ENCODE measurements at places on chromosomes 12 and 14.
A peak's percentile ranks its signal among the peaks of the same experiment; 100 is the strongest.

GRCh38 chr12:127414636-127415035 lies 852.3 kb upstream of the TMEM132C start:
- DNase-seq: no peak

DNA sequence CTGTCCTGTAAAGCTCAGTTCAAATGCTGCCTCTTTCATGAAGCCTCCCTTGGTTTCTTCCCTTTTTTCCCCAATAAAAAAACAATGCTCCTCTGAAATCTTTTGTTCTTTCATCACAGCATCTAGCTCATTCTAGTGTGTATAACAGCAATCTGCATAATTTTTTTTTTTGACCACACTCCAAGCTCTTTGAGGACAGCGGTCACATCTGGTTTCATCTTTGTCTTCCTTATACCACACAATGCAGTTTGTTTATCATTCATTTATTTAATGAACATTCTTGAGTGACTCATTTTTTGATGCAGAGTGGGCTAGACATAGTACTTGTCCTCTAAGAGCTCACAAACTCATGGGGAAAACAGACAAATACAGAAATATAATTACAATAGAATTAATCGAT lies 7.3 kb downstream of the GNG2 start:
- peak; percentile 39 for DNase-seq

DNA sequence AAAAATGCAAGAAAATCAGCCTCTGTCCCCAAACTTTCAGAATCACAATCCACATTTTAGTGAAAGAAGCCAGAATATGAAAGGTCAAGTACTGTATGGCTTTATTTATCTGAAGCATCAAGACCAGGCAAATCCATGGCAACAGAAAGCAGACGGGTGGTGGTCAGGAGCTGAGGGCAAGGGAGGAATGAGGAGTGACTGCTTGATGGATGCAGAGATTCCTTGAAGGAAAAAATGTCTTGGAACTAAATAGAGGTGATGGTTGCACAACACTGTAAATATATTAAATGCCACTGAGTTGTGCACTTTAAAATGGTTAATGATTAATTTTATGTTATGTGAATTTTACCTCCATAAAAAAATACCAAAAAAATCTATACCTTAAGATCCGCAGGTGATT lies 165.1 kb downstream of the GXYLT1 start:
- no peak for DNase-seq

- DNase-seq: no peak
These were observed 6.7 kb downstream of the GLTP start for GRCh38 chr12:109873653-109874052.

- no peak for DNase-seq
These were observed 93.9 kb downstream of the DAAM1 start for GRCh38 chr14:59282378-59282765.

DNA sequence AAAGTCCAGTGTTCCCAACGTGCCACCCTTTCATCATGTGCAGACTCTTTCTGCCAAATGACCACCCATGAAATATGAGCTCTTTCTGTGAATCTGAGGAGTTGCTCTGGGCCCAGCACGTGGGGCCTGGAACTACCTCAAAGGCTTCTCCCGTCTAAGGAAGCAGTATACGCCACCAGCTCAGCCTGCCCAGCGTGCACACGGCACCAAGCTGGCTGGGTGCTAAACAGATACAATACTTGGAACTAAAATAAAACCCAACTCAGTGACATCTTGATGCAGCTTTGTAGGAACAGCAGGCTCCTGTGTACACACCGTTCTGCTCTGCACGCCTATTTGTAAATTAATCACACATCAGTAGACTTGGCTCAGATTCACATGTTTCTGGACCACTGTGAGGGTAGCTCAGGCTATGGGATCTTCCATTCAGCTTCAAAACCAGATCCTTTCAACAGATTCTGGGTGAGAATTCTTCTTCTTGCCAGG lies 74.8 kb downstream of the ARL6IP4 start:
- DNase-seq: no peak

DNA sequence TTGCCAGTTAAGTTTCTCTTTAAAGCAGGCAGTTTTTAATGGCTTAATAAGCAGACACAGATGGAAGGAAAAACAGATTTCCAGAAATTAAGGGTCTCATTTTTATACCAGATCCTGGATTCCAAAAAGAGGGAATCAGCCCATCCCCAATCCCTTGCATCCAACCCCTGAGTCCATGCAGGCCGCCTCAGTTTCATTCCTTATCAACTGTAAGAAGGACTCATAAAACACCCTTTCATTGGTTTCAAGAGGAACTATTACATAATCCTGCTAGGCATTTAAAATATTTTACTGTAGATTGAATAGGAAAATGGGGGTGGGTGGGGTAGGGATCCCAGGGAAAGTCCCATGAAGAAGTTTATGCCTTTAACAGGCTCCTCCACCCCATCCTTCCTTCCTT lies 9.4 kb downstream of the CCDC184 start:
- no peak for DNase-seq

GRCh38 chr12:123801573-123802178 lies 39.6 kb downstream of the DNAH10 start:
- no peak for DNase-seq

DNA sequence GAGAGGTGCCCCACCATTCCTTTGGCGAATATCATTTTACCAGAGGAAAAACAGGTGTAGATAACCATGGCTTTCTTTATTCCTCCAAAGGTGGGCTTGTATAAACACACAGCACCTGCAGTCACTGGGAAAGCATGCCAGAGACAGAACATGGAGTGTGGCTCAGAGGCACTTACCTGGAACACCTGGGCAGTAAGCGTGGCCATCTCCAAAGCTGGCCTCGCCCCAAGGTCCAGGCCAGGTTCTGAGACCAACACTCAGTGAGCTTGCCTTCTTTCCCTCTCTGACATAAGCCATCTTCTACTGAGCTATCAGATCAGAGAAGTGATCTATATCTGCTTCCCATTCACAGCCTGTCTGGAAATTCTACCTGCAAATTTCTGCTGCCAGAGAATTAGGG lies 70.5 kb downstream of the NUAK1 start:
- no peak for DNase-seq

GRCh38 chr12:120048263-120048662 lies 59.2 kb downstream of the BICDL1 start:
- DNase-seq: peak; percentile 10

- no peak for DNase-seq
These were observed 40.7 kb downstream of the ATG14 start for GRCh38 chr14:55370883-55371455.

DNA sequence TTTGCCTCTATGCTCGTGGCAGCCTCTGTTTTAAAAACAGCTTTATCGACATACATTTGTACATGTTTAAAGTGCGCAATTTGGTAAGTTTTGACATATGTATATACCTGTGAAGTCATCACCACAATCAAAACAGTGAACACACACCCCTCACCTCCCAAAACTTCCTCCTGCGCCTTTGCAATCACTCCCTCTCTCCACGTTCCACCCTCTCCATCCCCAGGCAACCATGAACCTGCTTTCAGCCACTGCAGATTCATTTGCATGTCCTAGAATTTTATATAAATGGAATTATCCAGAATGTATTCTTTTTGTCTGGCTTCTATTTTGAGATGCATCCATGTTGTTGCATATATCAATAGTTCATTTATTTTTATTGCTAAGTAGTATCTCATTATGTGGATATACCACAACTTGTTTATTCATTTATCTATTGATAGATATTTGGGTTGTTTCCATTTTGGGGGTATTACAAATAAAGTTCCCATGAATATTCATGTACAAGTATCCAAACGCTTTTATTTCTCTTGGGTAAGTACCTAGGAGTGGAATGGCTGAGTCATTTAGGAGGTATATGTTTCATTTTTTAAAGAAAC lies 15.5 kb upstream of the CHGA start:
- DNase-seq: no peak

Data from central memory CD4-positive, alpha-beta T cell (primary cell).